ENCODE measurements at places on chromosomes 12 and 14. TPM values are rescaled to one million over a fixed set of nuclear protein-coding genes. Genes with fewer than 3 reads are reported as not detected.

Gene GPRC5D
- not detected for total RNA-seq

Gene RDH12
- not detected for total RNA-seq

Gene LMNTD1
- not detected for total RNA-seq

Gene PSMD9
- total RNA-seq: 57.9 TPM

Gene CLEC14A
- total RNA-seq: not detected

Gene SOCS2
- 52.2 TPM for total RNA-seq

Gene TAS2R31
- total RNA-seq: 3.5 TPM

Gene GPR68
- 43.8 TPM for total RNA-seq

Gene CCDC196
- not detected for total RNA-seq

Gene RDH16
- total RNA-seq: 0.41 TPM

Gene KRT4
- not detected for total RNA-seq

Gene ETFBKMT
- 0.29 TPM for total RNA-seq
